ENCODE measurements at places on chromosomes 1 and 21.

DNA sequence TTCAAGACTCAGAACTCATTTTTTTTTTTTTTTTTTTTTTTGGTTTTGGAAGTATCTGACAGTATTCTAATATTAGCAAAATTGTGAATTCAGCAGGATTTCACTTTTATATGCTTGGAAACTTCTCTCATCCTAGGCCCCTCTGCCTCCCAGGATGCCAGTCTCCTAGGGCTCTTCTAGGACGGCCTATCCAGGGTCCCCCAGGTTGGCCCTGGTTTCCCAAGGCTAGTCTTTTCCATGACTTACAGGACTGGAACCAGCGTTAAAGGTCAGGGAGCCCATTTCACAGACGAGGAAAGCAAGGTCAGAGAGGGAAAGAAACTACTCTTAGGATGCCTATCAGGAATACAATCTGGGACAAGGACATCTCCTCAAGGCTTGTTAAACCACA, 412.5 kb downstream of the PTPRU start:
- DNase-seq, result no peak

DNA sequence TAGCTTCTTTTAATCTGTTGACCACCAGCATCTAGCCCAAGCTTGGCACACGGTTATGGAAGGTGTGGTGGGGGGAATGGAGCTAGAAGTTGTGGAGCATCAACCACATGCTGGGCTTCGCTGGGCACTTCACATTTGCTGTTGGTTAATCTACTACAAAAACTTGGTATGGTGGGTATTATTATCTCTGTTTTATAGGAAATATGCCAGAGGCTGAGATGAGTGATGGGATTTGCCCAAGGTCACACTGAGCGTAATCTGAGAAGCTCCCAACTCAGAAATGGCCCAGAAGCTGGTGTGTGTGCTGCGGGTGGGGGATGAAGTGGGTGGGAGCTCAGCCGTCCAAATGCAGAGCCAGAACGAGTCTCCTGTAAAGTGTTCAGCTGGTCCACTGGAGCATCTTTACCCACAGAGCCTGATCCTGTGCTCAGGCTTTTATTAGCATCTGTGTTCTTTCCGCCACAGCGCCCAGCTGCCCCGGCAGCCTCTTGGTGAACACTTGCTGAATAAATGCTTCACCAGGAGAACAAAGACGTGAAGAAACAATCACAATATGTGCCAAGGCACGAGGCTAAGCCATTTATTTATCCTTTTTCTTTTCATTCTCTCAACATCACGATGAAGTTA, 98.6 kb upstream of the JUN start:
- no peak for DNase-seq

GRCh38 chr1:30508611-30509010, 214.8 kb downstream of the MATN1 start:
- no peak for DNase-seq

DNA sequence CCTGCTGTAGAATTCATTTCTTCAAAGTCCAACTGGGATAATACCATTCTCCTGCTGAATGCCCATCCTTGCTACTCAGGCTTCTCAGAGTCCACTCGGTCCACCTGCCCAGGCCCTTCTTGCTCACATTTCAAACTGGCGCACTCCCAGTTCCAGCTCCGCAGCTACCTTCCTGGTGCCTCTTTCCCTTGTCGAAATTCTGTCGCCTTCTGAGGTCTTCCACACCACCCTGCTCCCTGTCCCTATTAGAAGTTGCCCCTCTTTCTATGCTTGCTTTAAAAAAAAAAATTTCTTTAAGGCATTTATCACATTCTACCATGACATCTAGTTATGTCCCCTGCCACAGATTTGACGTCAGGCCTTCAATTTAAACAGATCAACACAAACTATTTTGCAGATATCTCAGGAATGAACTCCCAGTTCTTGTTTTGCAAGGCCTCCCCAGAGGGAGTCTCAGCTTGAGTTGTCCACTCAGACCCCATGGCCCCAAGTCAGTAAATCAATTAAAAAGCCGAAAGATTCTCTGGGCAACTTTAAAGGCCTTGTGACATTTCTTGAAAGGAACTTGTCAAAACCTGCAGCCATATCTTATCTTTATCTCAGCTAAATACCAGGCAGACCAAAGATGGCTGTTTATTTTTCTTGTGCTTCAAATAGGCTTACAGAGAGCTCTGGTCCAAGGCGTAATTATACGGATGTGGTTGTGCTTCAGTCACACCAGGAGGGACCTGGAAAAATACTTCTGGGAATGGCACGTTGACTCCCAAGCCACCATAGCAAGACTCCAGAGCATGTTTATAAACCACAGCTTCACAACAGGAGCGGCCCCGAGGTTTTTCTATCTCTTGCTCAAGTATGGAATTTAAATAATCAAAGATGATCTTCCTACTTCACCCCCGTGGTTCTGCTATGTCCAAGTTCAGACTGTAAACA, 2.2 kb downstream of the FAM89A start:
- DNase-seq, result no peak

DNA sequence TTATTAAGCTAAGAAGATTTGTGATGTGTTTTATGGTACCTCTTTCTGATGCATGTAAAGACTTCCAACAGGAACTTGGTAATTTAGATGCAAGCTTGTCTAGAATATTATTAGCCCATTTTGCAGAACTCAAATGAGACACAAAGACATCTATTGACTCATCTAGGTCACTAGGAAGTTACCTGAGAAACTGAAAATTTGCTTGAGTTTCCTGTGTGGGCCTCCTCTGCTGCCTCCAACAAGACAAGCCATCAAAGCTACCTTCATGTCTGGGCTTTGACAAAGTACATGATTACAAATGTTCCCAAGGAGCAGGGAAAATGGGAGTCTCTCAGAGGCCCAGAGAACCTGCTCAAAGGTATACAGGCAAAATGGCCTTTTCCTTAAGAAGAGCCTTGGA, 5.6 kb downstream of the RUNX1 start:
- no peak for DNase-seq

DNA sequence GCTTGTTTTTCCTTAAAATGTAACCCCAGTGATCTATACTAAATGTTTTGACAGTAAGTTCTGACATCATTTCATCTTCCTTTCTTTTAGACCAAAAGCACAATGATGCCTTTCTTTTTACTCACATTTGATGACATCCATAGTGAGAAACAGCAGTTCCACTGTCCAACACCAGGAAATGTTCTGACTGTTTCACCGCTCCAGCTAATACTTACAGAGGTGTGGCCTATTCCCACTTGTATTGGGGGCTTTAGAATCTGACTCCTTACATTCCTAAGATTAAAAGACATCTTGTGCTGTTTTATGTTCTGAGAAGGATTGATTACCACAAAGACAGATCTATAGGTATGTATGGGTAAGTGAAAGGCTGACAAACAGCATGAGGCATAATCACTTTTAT, 1018.2 kb upstream of the PRMT6 start:
- no peak for DNase-seq

GRCh38 chr1:232837087-232837486, 31.9 kb downstream of the MAP10 start:
- no peak for DNase-seq

GRCh38 chr21:44088401-44088780, 18.8 kb upstream of the PWP2 start:
- no peak for DNase-seq

DNA sequence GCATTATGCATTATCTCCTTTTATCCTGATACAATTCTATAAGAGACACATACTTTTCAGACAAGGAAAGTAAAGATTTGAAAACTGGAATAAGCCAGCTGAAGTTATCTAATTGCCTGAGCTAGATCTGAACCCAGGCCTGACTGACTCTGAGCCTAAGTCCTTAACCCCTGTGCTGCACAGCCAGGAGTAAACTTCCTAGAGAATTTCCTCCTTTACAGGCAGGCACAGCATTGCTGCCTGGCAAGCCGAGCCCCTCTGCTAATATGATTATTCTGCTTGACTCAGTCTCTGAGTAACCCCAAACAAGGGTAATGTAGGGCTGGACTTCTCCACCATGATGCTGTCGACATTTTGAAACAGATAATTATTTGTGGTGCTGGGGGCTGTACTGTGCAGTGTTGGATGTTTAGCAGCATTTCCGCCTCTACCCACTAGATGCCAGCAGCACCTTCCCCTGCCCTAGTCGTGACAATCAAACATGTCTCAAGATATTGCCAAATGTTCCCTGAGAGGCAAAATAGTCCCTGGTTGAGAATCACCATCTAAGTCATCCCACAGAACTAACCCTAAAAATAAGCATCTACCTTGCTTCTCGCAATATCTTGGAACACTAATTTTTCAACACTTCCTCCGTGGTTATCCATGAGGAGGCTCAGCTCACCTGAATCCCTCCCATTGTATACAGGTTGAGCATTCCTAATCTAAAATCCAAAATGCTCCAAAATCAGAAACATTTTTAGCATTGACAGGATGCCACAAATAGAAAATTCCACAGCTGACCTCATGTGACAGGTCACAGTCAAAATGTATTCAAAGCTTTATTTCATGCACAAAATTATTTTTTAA, 18.5 kb downstream of the CAMK1G start:
- DNase-seq, result peak; percentile 3

DNA sequence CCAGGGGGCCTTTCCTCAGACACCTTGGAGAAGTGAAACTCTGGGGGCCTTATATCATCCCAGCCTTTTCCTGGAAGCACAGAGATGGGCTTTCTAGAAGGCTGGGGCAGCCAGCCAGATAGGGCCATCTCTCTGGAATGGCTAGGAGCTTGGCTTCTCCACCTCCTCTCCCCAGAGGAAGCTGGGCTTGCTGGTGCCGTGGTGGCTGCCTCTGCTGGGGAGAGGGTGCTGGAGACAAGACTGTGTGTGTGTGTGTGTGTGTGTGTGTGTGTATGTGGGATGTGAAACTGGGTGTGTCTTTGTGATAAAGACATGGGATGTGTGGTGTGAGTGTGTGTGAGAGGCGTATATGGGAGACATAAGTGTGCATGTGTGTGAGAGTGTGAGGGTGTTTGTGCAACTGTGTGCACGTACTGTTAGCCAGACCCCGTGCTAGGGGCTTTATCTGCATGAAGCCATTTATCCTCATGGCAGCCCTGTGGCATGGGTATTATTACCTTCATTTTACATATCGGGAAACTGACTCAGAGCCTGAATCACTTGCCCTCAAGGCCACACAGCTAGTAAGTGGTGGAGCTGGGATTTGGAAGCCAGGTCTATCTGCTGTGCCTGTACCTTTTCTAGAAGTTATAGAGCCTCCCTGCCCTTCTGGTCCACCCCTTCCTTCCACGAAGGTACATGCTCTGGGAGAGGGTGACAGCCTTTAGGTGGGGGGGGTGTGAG, 44.2 kb downstream of the PTPRU start:
- no peak for DNase-seq
